Neural crest cell (in vitro differentiated cells): ENCODE measurements at places on chromosomes 3 and 15. TPM values are rescaled to one million over a fixed set of nuclear protein-coding genes. Genes with fewer than 3 reads are reported as not detected.

- no peak for DNase-seq
- no peak overlapping the region for H3K4me3 ChIP-seq
- H3K36me3 ChIP-seq: no peaks in the 10 kb centered on the region
Measured at GRCh38 chr3:174846055-174846454, 13.1 kb upstream of the NAALADL2 start.

DNA sequence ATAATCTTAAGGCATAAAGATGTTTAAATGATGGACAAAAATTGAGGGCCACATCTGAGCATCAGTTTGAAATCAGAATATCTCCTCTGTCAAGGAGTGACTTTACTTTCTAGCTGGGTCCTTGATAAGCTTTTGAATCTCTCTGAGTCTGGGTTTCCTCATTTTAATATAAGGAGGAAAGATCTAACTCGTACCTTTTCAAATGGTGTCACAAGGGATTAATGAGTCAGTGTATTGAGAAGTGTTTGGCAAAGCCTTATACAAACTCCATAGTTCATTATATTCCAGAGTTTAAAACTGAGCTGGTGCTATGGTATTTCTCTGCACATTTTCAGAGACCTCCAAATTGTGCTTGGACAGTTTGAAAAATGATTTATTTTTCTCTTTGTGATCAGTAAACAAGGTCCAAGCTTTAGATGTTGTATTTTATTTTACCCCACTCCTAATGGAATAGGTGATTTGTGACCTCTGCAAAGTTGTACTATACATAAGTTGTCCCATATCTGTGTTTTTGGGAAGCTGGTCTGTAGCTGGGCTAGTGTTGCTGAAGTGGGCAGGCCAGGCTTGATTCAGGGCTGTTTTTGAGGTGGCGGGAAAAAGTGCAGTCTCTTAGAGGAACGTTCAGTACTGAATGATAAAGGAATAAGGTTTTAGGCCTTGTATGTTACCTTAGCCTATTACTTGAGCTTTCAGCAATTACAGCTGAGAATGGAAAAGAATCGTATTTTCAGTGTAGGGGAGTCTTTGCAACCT is 5.6 kb downstream of the FNDC3B start:
- no peaks in the 10 kb centered on the region for H3K27me3 ChIP-seq
- no peak for DNase-seq
- no peak overlapping the region for H3K4me3 ChIP-seq
- H3K4me1 ChIP-seq: peaks cover 33% of the 10 kb centered on the region

DNA sequence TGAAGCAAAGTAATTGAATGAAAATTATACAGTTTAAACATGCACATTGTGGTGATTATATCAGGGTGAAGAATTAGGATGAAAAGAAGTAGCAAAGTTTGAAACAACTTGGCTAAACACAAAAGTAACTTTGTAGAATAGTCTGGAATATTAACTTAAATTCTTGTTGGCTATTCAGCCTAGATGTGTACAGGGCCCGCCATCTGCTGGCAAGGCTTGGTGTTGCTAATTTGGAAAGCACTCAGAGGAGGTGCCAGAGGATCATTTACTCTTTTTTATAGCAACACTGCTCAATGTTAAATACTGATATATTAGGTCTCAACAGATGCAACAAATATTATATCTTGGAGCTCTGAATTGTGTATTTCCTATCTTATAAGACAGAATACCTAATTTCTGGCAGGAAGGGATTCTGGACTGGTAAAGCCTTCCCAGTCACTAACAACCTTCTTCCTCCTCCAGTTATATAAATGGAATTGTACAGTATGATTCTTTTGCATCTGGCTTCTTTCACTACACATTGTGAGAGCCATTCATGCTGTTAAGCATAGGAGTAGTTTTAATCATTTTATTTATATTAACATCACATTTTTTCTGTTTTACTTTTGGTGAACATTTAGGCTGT is 36.1 kb downstream of the TTC23 start:
- DNase-seq: peak; percentile 69
- no peaks in the 10 kb centered on the region for H3K4me1 ChIP-seq
- H3K36me3 ChIP-seq: peaks cover 3% of the 10 kb centered on the region
- H3K27ac ChIP-seq: no peak overlapping the region
- H3K27me3 ChIP-seq: no peaks in the 10 kb centered on the region

DNA sequence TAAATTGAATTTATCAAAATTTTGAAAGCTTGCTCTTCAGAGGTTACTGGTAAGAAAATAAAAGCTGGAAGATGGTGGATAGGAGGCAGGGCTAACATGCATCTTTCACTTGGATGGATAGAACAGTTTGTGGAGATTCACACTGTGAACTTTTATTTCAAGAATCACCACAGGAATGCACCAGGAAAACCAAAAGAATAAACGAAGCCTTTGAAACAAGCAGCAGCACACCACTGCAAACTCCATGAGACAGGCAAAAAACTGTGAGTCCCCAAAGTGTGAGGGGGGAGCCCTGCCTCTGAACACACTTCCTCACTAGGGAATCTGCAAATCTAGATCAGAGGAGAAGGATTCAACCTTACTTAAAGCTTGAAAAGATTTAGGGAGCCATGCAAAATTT is 122.2 kb downstream of the RTP4 start:
- H3K4me3 ChIP-seq: no peak overlapping the region
- peaks cover 2% of the 10 kb centered on the region for H3K27me3 ChIP-seq
- peaks cover 6% of the 10 kb centered on the region for H3K36me3 ChIP-seq
- DNase-seq: no peak
- H3K4me1 ChIP-seq: no peaks in the 10 kb centered on the region

DNA sequence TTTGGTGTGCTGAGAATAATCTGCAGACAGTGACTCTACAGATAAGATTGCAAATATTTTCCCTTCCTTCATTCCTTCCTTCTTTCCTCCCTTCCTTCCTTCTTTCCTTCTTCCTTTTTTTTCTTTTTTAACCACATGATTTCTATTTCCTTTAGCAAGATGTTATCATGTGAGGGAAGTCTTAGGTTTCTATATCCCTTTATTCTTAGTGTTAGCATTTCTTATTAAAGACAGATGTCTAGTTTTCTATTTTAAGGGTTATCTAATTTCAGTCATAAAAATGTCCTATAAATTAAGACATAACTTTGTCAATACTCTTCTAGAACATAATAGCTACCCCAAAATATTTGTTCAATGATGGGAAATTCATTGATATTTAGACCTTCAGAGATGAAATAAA is 470.9 kb downstream of the LPP start:
- peaks cover 17% of the 10 kb centered on the region for H3K36me3 ChIP-seq
- no peaks in the 10 kb centered on the region for H3K27me3 ChIP-seq
- no peak overlapping the region for H3K4me3 ChIP-seq
- no peaks in the 10 kb centered on the region for H3K4me1 ChIP-seq
- no peak overlapping the region for H3K27ac ChIP-seq

- no peaks in the 10 kb centered on the region for H3K4me1 ChIP-seq
- DNase-seq: no peak
- no peaks in the 10 kb centered on the region for H3K27me3 ChIP-seq
- no peaks in the 10 kb centered on the region for H3K36me3 ChIP-seq
Measured at GRCh38 chr3:39434574-39434973, 28.1 kb downstream of the RPSA start.

DNA sequence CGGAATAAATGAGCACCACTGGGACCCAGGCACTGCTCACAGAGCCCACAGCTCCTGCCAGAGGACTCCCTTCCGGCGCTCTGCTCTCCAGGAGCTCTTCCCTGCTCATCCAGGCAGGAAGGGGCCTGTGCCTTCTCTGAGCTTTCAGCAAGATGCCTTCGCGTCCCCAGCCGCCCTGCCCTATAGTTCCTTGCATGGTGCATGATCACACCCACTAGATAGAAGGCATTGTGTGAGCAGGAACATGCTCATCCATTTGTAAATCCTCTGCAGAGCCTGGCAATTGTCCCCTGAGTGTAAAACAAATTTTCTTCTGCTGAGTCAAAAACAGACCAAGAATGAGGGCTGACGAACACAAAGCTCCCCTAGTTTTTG is 181.6 kb downstream of the MEGF11 start:
- no peaks in the 10 kb centered on the region for H3K36me3 ChIP-seq
- peaks cover 1% of the 10 kb centered on the region for H3K27me3 ChIP-seq
- H3K4me1 ChIP-seq: peaks cover 17% of the 10 kb centered on the region
- H3K4me3 ChIP-seq: no peak overlapping the region

DNA sequence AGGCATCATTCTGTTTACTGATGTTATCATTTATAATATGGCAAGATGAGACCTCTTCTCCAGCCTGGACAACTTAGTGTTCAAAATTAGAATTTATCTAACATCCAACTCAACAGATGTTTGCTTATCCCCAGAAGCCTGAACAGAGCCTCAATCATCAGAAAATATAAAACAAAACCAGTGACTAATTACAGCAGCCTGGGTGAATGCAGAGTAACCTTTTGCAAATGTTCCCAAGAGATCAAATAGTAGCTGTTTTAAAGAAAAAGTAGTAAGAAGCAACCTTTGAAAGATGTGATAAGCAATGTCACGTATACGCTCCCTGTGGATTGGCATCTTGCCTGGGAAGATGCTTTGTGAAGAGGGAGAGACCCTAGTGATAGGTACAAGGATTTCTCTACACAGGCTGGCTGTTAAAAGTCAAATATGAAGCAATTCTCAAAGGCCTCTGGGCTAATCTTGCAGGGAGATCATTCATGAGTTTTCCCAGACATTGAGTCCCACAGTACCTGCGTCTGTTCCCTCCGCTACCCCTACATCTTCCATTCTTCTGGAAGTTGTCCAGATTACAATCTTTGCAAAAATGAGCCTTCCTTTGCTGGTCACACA is 39.3 kb upstream of the PRICKLE2 start:
- H3K36me3 ChIP-seq: peaks cover 2% of the 10 kb centered on the region
- H3K4me1 ChIP-seq: peaks cover 71% of the 10 kb centered on the region
- no peak overlapping the region for H3K4me3 ChIP-seq
- no peak overlapping the region for H3K27ac ChIP-seq
- DNase-seq: no peak
- H3K27me3 ChIP-seq: peaks cover 2% of the 10 kb centered on the region

- H3K27me3 ChIP-seq: no peaks in the 10 kb centered on the region
- no peak overlapping the region for H3K4me3 ChIP-seq
- peaks cover 3% of the 10 kb centered on the region for H3K36me3 ChIP-seq
- no peaks in the 10 kb centered on the region for H3K4me1 ChIP-seq
Measured at GRCh38 chr3:46096336-46096735, 69.1 kb upstream of the XCR1 start.

DNA sequence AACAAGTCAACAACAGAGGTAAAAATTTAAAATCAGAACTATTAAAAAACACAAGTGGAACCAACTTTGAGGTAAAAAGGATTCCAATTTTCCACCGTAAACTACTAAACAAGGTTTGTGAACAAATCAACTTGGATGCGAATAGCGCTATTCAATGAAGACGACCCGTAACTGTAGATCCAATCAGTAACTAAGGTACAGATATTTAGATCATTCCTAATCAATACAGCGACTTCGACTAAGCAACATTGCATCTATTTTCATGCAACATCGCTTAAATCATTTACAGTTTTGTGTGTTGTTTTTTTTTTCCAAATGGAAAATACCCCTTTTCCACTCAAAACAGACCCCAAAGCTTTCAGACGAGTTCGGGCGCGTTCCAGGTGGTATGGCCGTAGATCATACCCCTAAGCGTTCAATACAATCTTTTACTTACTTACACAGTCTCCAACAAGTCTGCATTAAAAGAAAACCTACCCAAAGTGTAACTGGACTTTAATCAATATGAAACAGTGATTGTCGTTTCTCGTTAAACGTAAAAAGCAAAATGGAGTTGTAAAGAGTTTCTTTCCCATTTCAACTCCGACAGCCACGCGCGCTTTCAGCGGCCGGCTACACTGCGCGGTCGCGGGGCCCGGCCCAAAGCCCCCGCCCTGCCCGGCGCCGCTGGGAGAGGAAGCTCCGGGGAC is 786 bp downstream of the RHOA start:
- H3K4me3 ChIP-seq: peak overlapping the region; percentile 98
- no peaks in the 10 kb centered on the region for H3K27me3 ChIP-seq
- H3K36me3 ChIP-seq: no peaks in the 10 kb centered on the region
- H3K4me1 ChIP-seq: peaks cover 41% of the 10 kb centered on the region
- DNase-seq: no peak

GRCh38 chr3:177610686-177611633 is 413.7 kb upstream of the TBL1XR1 start:
- DNase-seq: no peak
- H3K4me1 ChIP-seq: peaks cover 47% of the 10 kb centered on the region
- H3K27me3 ChIP-seq: no peaks in the 10 kb centered on the region

GRCh38 chr3:172107403-172107802 is 68.0 kb downstream of the FNDC3B start:
- peaks cover 66% of the 10 kb centered on the region for H3K4me1 ChIP-seq
- no peaks in the 10 kb centered on the region for H3K27me3 ChIP-seq
- peaks cover 13% of the 10 kb centered on the region for H3K36me3 ChIP-seq
- no peak for DNase-seq
- no peak overlapping the region for H3K4me3 ChIP-seq

- H3K4me1 ChIP-seq: no peaks in the 10 kb centered on the region
- H3K36me3 ChIP-seq: no peaks in the 10 kb centered on the region
- no peak overlapping the region for H3K27ac ChIP-seq
Measured at GRCh38 chr15:77112838-77113504, 42.1 kb upstream of the TSPAN3 start.

DNA sequence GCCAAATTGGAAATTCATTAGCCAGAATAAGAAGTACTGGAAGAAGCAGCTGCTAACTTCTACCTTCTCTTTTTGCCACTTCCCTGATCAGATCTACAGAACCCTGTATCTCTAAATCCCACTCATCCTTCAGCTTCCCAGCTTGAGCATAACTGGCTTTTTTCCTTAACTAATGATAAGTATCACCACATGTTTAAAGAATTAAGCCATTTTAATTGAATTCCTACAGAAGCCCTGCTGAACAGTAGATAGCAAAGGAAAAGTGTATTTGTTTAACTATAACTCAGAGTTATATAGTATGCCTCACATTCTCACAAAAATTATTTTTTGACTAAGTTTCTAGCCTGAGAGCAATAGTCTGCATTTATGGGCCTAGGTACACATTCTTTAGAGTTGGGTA is 262.4 kb downstream of the UBE2E2 start:
- H3K27me3 ChIP-seq: no peaks in the 10 kb centered on the region
- H3K4me3 ChIP-seq: no peak overlapping the region
- no peak overlapping the region for H3K27ac ChIP-seq
- no peaks in the 10 kb centered on the region for H3K36me3 ChIP-seq
- DNase-seq: no peak

GRCh38 chr3:17162116-17162515 is 277.4 kb downstream of the PLCL2 start:
- H3K4me1 ChIP-seq: no peaks in the 10 kb centered on the region
- peak overlapping the region; percentile 67 for H3K27ac ChIP-seq
- H3K36me3 ChIP-seq: no peaks in the 10 kb centered on the region
- no peak for DNase-seq
- no peak overlapping the region for H3K4me3 ChIP-seq
- H3K27me3 ChIP-seq: no peaks in the 10 kb centered on the region

GRCh38 chr3:184474897-184475296 is 86.7 kb upstream of the EPHB3 start:
- no peaks in the 10 kb centered on the region for H3K36me3 ChIP-seq
- DNase-seq: no peak
- H3K4me1 ChIP-seq: peaks cover 9% of the 10 kb centered on the region

- H3K36me3 ChIP-seq: peaks cover 19% of the 10 kb centered on the region
- no peaks in the 10 kb centered on the region for H3K27me3 ChIP-seq
- H3K27ac ChIP-seq: no peak overlapping the region
- no peak overlapping the region for H3K4me3 ChIP-seq
- peaks cover 20% of the 10 kb centered on the region for H3K4me1 ChIP-seq
Measured at GRCh38 chr3:152434142-152434541, 165.4 kb downstream of the MBNL1 start.

The CX3CR1 gene
- total RNA-seq: 0.26 TPM in 1 of 2 replicates, not detected in the other

The AGTR1 gene
- 2.1 and 2.3 TPM in 2 replicates for total RNA-seq

The KBTBD13 gene
- total RNA-seq: not detected in 2 replicates

The CMTM8 gene
- total RNA-seq: 4.4 TPM in 2 replicates

The TOP2B gene
- 169 and 170 TPM in 2 replicates for total RNA-seq

The REC114 gene
- not detected in 2 replicates for total RNA-seq

The FBLN2 gene
- total RNA-seq: 4.9 and 6.3 TPM in 2 replicates

The A4GNT gene
- not detected in 2 replicates for total RNA-seq

The HTD2 gene
- total RNA-seq: 10.9 and 11.3 TPM in 2 replicates
